Glutamatergic neuron (in vitro differentiated cells): ENCODE measurements at places on chromosomes 1 and 21. TPM values are rescaled to one million over a fixed set of nuclear protein-coding genes. Genes with fewer than 3 reads are reported as not detected.
A peak's percentile ranks its signal among the peaks of the same experiment; 100 is the strongest.

- peak; percentile 77 for DNase-seq
Measured at GRCh38 chr1:12001249-12001917, 17.9 kb upstream of the MIIP start.

- DNase-seq: no peak
Measured at GRCh38 chr1:118588566-118588965, 399.6 kb downstream of the TBX15 start.

DNA sequence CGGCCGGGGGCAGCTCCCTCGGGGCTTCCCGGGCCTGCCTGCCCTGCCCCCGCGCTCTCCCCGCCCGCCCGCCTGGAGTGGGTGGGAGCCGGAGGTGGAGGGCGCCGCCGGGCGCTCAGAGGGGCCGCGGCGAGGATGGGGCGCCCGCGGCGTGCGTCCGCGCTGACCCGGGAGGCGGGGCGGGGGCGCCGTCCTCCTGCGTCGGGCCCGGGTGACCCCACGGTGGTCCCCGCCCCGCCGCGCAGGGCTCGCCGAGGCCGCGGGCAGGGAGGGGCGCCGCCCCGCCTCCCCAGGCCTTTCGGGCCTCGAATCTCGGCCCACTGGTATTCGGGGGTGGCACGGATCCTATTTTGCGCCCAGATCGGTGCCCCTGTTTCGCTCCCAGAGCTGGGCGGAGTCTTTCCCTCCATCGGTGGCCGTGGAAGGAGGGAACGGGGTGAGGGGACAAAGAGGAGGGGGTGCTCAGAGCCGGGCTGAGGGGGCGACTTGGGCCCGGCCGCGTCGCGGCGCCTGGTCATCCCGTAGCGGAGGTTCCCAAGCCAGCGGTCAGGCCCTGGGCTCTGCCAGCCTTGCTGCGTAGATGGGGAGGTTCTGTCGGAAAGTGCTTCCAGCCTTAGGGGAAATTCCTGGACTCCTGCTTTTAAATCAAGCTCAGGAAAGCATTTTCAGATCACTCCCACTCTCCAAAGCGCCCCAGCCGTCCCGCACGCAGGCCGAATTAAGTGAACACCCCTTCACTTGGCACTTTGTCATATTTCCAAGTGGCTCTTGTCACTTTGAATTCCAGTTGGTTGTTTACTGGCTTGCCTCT lies 545 bp downstream of the PATJ start:
- peak; percentile 39 for DNase-seq

- DNase-seq: no peak
Measured at GRCh38 chr21:20215959-20216358, 782.2 kb upstream of the NCAM2 start.

GRCh38 chr1:190852611-190853010 lies 374.9 kb upstream of the BRINP3 start:
- no peak for DNase-seq

GRCh38 chr1:194055536-194055935 lies 869.1 kb upstream of the B3GALT2 start:
- no peak for DNase-seq

SPTA1 gene
- total RNA-seq: not detected

TRNP1 gene
- total RNA-seq: 13.9 TPM
